ENCODE measurements at places on chromosomes 7 and 10.

GRCh38 chr7:20407585-20408466, 77.1 kb downstream of the ITGB8 start:
- no peak for DNase-seq

DNA sequence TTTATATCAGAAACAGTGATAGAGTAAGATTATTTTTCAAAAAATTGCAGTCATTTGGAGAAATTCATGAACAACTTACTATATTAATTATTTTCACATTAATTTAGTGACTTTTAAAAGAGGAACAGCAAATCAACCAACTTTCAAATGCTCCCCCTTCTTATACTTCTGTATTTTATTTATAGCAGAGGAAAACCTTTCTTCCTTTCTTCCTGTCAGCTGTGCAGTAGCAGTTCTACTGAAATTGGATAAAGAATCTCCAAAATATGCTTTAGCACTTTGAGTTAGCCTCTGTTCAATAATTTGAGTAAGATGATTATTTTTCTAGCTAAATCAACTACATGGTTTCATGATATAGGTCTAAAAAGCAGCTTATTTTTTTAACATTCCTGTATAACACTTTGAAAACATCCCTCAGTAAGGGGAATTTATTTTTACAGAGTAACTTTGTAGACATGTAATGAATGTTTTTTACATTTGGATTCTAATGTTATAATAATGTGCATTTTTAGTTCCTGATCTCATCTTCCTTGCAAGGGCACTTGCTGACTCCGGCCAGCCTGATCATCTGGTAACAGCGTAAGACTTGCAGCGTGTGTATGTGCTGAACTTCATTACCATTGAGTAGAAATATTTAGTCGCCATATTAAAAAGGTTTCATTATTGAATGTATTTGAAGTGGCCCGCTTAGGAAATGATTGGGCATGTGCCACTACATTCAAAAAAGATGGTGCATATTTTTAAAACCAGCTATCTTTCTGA, 158.3 kb upstream of the HDAC9 start:
- no peak for DNase-seq

GRCh38 chr10:6701289-6701688, 121.2 kb upstream of the PRKCQ start:
- DNase-seq = peak; percentile 52

GRCh38 chr10:47241256-47241655, 58.7 kb upstream of the GDF10 start:
- peak; percentile 25 for DNase-seq

DNA sequence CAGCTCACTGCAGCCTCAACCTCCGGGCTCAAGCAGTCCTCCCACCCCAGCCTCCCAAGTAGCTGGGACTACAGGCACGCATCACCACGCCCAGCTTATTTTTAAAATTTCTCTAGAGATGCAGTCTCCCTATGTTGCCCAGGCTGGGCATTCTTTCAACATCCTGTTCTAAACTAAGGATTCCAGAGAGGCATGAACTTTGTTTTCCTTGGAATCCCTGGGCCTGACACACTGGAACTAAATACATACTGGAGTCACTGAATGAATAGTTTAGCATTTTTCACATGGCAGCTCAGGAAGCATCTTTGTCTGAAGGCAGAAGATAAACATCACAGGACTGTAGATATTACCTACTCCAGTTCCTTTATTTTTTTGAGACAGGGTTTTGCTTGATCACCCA, 108.7 kb downstream of the ITIH5 start:
- no peak for DNase-seq

DNA sequence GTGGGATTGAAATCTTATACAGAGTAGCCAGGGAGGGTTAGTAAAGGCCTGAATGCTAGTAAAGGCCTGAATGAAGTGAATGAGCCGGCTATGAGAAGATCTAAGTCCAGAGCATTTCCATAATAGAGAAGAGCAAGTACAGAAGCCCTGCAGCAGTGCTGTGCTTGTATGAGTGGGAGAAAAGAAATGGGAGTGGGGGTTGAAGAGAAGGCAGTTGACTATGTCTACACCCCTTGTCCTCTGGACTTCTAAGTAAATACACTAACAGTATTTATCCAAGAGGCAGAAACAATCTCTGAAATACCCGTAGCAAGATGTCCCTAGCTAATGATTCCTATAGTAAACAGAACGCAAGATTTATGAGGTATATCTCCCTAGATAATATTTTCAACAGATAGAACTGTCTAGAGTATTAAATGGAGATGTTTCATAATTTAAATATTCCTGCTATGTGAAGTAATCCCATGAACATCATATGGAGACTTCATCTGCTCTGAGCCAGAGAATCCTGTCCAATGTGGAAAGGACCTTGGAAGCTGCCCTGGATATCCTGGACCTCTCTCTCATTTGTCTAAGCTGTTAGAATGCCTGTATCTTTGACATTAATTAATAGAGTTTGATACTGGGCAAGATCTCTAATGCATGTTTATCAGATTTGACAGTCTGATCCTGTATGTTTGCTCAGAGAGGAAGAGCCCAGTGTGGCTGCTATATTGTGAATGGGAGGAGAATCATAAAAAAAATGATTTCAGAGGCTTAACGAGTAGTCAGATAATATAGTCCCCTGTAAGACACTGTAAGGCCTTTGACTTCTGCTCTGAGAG, 171.6 kb downstream of the LRRN3 start:
- DNase-seq = no peak
